ENCODE measurements at places on chromosomes 13 and 19.
A peak's percentile ranks its signal among the peaks of the same experiment; 100 is the strongest.

- no peak for DNase-seq
Observed at GRCh38 chr13:22229916-22230315, 559.0 kb downstream of the FGF9 start.

- DNase-seq: no peak
Observed at GRCh38 chr13:42260903-42261654, 10.9 kb upstream of the AKAP11 start.

- no peak for DNase-seq
Observed at GRCh38 chr13:102683637-102684036, 11.2 kb downstream of the METTL21C start.

- no peak for DNase-seq
Observed at GRCh38 chr19:49997709-49998108, 27.5 kb downstream of the VRK3 start.

- DNase-seq: no peak
Observed at GRCh38 chr13:109121826-109122225, 492.4 kb downstream of the MYO16 start.

DNA sequence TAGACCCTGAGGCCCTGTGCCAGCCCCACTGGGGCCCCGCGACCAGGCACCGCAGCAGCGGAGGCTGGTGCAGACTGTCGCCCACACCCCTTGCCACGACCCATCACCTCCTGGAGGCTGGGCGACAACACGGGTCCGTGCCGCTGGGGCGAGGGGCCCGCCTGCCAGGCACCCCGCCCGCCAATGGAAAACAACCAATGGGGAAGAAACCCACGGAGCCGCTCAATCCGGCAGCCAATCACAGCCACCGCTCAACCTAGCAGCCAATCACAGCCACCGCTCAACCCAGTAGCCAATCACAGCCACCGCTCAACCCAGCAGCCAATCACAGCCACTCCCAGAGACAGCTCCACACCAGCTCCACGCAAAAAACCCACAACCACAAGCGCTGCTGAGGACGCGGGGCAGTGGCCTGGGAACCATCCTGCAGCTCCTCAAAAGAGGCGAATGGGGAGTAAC is 29.7 kb downstream of the GPX4 start:
- DNase-seq: no peak

DNA sequence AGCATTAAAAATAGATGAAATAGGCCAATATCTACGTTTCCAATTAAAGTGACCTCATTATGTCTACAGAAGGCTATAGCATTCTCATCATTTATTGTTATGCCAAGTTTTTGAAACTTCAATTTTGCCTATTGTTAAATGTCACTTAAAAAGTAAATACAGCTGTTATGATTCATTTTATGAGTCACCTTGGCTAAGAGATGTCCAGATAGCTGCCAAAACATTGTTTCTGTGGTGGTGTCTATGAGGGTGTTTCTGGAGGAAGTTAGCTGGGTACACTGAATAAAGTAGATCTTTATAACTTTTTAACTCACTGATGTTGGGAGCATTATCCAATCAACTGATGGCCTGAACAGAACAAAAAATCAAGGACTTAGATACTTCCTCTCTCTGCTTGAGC is 1209.7 kb upstream of the PCDH9 start:
- no peak for DNase-seq

- DNase-seq: no peak
Observed at GRCh38 chr13:79935121-79935520, 405.8 kb downstream of the SPRY2 start.

DNA sequence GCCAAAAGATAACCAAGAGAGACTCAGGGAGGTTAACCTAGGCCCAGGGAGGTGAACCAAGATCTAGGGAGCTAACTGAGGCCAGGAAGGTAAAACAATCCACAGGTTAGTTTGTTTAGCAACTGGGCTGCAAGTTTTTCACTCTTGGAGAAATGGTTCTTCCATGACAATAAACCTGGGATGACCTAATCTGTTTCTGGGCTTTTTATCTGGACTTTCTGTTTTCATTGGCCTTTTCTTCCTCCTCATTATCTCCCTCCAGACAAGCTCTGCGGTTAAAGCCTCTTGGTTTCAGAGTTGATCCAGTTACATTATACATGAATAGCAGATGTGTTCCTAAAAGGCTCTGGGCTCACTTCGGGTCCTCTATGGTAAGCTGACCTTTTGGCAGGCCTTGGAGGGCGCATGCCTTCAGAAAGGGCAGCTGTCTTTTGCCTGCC is 44.2 kb downstream of the PCDH8 start:
- DNase-seq: no peak

DNA sequence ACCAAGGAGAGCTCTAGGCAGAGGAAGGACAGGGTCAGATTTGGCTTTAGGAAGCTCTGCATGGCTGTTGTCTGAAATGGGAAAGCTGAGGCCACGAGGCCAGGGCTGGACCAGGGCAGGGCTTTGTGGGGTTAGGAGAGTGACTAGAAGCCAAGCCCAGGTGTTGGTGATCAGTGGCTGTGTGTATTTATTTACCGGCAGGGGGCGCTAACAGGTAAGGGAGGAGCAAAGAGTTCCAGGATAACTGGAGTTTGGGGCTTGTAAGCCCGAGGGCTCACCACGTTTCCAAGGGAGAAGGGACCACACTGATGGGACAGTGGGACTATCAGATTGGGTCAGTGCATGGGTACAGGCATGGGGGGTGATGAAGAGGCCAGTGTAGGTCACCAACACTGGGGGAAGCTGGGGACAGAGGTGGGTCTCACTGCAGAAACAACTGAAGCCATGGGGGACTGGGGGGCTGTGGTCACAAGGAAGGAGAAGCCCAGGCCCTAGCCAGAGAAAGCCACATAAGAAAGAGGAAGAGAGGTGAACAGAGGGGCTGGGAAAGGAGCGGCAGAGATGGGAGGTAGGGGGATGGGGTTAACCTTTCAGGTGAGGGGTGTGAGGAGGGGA is 3.9 kb downstream of the TMEM147 start:
- DNase-seq: peak; percentile 53

DNA sequence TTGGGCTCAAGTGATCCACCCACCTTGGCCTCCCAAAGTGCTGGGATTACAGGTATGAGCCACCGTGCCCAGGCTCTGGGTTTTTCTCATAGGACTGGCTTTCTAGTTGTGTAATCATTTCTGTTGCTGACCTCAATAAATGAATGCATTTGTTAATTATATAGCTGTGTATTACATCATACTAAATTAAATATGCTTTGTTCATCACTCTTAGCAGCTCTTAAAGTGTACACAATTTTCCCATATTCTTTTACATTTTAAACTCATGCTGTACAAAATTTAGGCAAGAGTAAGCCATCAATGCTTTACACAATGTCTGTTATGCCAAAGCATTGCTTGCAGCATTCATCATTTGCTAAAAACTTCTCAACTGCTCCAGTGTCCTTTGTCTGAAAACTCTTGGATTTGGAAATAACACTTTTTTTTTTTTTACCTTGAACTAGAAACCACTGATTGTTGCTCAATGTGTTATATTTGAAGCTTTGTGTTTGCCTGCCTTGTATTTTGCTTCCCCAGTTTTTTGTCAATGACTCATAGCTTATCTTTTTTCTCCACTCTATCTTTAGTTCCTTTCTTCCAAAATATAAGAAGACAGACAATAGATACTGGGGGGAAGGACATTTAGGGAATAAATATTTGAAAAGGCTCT is 31.4 kb downstream of the CCDC122 start:
- no peak for DNase-seq

DNA sequence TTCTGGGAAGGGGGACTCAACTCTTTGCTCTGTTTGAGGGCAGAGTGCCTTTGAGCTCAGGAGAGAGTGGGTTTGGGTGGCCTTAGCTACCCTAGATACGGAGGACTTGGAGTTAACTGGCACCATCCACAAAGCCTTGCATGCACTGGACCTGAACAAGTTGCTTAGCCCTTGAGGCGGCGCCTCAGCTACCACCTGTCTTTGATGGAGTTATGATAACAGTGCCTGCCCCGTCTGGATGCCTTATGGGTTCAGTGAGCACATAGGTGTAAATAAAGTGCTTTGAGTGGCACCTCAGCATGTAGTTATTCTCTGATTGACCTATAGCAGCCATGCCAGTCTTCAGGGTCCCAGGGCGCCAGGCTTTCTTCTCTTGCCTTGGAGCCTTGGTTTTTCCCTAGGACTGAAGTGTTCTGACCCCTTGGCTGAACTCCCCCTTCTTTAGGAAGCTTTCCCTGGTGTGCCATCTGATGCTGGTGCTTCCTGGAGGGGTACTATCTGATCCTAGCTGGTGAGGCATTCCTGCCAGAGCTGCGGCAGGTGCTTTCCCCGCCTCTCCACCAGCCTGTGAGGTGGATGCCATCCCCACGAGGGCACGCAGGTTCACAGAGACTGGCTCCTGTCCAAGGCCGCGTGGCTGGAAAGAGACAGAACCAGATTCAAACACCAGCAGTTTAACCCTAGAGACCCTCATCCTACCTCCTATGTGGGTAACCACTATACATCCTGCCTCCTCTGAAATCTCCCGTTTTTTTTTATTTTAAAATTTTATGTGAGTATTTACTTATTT is 5.8 kb downstream of the BCKDHA start:
- no peak for DNase-seq

- DNase-seq: no peak
Observed at GRCh38 chr13:19665427-19665859, 32.0 kb downstream of the MPHOSPH8 start.

DNA sequence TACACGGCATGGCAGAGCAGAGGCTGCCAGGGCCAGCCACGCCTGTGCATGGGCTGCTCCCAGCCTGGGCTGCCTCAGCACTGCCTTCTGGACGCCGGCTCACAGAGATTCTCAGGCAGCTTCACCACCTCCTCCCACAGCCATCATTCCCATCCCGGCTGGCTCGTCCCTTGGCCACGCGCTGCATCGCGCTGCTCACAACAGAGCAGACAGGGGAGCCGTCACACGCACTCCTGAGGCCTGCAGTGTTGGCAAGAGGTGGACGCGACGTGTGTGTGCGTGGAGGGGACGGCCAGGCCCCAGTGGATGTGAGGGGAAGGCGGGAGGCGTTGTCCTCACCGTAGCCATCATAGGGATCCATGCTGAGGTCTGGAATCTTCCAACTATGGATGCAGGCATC is 7.6 kb upstream of the PRKD2 start:
- no peak for DNase-seq

- no peak for DNase-seq
Observed at GRCh38 chr13:28541966-28542365, 47.0 kb upstream of the FLT1 start.

- DNase-seq: no peak
Observed at GRCh38 chr13:43835701-43836100, 43.8 kb downstream of the CCDC122 start.

GRCh38 chr19:29367791-29368222 is 154.9 kb upstream of the UQCRFS1 start:
- DNase-seq: no peak

DNA sequence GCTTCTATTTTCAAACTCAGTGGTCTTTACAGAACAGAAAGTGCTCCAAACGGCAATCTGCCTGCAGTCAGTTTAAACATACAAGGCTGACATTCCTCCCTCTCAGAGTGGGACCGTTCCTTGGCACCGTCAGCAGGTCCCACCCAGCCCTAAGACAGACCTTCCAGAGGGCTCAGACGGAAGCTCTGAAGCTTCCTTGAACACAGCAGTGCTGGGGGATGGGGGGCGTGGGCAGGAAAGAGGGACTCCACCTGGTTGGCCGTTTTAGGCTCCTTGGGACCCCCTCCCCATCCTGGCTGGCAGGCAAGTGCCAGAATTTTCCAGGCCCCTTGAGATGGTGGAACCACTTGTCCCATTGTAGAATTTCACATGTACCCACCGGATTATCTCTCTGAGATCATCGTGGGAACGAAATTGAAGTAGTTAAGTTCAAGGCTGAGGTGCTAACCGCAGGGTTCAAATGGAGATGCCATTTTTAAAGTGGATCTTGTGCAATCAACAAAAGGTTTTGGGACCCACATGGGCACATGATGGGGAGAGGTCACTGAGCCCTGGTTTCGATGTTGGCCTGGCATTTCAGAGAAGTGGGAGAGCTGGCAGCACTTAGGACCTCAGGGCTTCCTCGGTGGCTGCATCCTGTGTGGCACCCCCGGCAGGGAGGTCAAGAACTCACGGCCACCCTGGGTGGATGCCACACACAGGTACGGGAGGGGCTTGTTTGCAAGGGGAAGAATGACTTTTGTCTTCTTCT is 46.2 kb downstream of the KLF2 start:
- no peak for DNase-seq

GRCh38 chr13:49240017-49240416 is 7.7 kb upstream of the CDADC1 start:
- no peak for DNase-seq

DNA sequence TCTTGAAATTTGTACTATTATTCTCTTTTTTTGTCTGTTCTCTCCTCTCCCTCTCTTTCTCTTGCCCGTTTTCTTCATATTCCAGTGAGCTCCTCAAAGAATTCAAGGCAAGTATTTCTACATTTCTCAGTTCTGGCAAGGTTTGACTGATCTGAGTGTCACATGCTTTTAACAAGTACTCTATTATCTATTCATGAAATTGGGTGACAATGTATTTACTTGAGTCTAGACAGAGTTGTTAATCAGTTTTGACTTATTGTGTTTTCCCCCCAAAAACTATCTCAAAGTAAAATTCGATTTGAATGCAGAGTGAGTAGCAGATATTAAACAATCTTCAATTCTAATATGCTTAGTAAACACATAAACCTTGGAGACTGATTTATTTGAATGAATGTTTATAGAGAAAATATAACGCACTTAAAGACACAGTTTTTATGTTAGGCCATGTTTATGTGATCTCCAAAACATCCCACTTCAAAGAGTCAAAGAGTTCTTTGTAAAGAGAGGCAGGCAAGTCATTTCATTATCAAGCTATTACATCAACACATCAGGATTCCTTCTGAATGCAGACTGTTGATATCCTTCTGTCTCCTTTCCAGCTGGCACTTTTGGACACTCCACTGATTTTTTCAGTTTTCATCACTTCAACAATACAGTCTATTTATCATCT is 166.6 kb downstream of the SLITRK6 start:
- no peak for DNase-seq

DNA sequence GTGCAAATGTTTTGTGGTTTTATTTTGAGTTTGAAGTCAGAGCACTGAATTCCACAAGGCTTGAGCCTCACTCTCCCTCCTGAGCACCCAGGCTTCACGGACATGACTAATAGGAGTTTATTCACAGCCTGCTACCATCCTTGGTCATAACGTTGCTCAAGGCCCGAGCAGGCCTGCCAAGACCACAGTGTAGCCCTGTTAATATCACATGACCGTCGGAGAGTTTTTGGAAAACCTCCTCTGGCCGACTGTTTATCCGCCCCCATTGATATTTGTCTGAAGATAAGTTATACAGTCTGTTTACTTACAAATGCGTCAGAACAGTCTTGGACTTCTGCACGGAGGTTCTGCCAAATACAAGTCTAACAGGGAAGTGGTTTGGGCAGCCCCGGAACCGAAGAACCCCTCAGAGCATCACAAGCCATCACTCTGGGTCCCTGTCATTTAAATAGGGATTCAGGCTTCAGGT is 89.9 kb downstream of the COL4A2 start:
- DNase-seq: no peak

DNA sequence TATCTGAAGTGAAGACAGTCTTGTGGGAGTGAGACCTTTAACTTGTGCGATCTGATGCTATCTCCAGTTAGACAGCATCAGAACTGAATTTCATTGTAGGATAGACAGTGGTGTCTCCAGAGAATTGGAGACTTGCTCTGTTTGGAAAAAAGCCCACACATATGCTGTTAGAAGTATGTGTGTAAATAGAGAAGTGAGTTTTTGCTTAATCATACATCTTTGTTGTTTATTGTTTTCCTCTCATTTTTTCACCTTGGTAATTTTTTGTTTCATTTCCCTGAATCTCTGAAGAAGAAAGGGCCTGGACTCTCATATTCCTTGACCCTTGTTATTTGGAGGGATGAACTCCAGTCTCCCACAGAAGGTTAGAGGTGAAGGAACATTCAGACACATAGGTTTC is 21.8 kb downstream of the FPR3 start:
- no peak for DNase-seq

Measured in HS-27A (cell line).